Breast epithelium (tissue), 4 donors: ENCODE measurements at places on chromosomes 5 and 9.

- H3K4me1 ChIP-seq, result no peaks in the 10 kb centered on the region
- H3K27ac ChIP-seq, result no peak overlapping the region
- no peak for DNase-seq
- H3K4me3 ChIP-seq, result no peak overlapping the region
- H3K27me3 ChIP-seq, result no peaks in the 10 kb centered on the region
Measured at GRCh38 chr5:7871653-7872052, 2.7 kb downstream of the MTRR start.

DNA sequence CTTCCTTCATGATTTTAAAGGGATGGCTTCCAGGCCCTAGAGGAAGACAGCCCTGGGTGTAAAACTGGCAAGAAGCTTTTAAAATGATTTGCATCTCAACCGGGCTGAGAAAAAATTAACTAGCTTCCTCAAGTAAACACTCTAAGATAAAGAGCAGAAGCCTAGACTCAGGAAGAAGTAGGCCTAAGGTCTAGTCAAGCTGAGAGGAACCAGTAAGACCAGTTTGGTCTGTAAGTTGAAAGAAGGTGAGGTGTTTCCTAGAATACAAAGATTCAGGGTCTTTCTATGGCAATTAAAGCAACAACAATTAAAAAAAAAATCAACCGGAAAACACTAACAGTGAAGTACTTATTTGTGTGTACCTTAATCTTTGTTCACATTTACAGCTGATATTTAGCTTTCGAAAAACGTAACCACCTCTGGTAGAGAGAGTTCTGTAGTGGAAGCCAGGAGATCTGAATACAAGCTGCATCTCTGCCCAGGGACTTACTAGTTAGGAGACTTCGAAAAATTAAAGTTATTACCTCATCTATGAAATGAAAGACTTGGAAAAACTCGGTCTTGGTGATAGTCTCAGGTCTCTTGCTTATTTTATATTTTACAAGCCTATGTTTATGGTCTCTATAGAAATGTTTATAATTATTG, 75.7 kb downstream of the TUSC1 start:
- H3K27me3 ChIP-seq, result no peaks in the 10 kb centered on the region
- no peak for DNase-seq
- no peaks in the 10 kb centered on the region for H3K36me3 ChIP-seq
- no peaks in the 10 kb centered on the region for H3K4me1 ChIP-seq
- no peak overlapping the region for H3K27ac ChIP-seq

- no peak overlapping the region for H3K4me3 ChIP-seq
- H3K27ac ChIP-seq, result no peak overlapping the region
- DNase-seq, result no peak
- H3K27me3 ChIP-seq, result no peaks in the 10 kb centered on the region
Measured at GRCh38 chr5:4022056-4022670, 426.5 kb downstream of the IRX1 start.

GRCh38 chr5:90326995-90327394, 82.6 kb downstream of the CETN3 start:
- no peaks in the 10 kb centered on the region for H3K27me3 ChIP-seq
- no peak overlapping the region for H3K27ac ChIP-seq
- no peaks in the 10 kb centered on the region for H3K36me3 ChIP-seq
- no peaks in the 10 kb centered on the region for H3K4me1 ChIP-seq
- H3K4me3 ChIP-seq, result no peak overlapping the region
- no peak for DNase-seq

DNA sequence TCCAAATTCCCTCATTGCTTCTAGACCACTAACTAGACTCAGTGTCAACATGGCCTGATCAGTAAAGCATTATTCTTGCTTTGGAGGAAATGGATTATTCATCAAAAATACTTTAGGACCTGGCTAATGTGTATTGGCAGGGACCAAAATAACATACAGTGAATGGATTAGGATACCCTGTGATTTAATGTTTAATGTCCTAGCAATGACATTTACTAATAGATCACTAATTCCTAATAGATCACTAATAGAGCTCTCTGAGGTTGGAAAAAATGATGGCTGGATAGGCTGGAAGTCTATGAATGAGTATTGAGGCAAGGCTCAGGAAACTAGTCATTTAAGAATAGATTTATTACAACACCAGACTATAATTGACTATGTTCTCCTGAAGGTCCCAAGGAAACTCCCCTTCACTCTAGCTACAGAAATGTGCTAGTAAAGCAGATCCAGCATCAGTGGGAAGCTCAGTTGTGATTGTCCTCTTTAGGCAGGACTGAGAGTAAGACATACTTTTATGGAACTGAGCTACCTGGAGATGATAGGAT, 46.1 kb upstream of the CHSY3 start:
- no peak overlapping the region for H3K27ac ChIP-seq
- no peaks in the 10 kb centered on the region for H3K27me3 ChIP-seq
- H3K36me3 ChIP-seq, result no peaks in the 10 kb centered on the region
- no peak overlapping the region for H3K4me3 ChIP-seq
- no peak for DNase-seq

DNA sequence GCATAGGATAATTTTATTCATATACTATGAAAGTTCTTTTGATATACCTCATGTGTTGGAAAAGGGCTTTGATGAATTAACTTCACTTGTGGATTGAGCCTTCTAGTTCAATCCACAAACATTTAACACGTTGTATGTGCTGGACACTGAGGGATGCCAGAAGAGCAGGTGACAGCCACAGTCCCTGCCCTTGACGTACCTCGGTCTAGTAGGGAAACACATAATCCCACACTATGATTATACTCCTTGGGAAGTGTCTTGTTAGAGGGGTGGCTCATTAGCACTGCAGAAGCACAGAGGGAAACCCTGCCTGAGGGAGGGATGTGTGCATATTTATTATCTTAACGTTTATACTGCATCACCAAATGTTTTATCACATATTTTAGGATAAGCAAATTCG, 61.2 kb downstream of the PIK3R1 start:
- H3K27me3 ChIP-seq, result no peaks in the 10 kb centered on the region
- no peak overlapping the region for H3K4me3 ChIP-seq
- H3K27ac ChIP-seq, result peak overlapping the region; percentile 6
- H3K36me3 ChIP-seq, result no peaks in the 10 kb centered on the region
- no peak for DNase-seq
- H3K4me1 ChIP-seq, result peaks cover 10% of the 10 kb centered on the region

GRCh38 chr5:72812488-72812887, 4.0 kb upstream of the TNPO1 start:
- H3K27me3 ChIP-seq, result no peaks in the 10 kb centered on the region
- no peak overlapping the region for H3K4me3 ChIP-seq
- H3K27ac ChIP-seq, result no peak overlapping the region
- DNase-seq, result no peak
